Activated naive CD8-positive, alpha-beta T cell treated with anti-CD3 and anti-CD28 coated beads, Interleukin-2, amount 50 U/mL, for 16 hours (primary cell): ENCODE measurements at places on chromosomes 12 and 14.

- DNase-seq: no peak
Observed at GRCh38 chr12:121005346-121005815, 10.9 kb downstream of the C12orf43 start.

- no peak for DNase-seq
Observed at GRCh38 chr12:80264386-80264785, 165.0 kb downstream of the OTOGL start.

GRCh38 chr14:89025561-89026236 is 201.2 kb downstream of the TTC8 start:
- no peak for DNase-seq

GRCh38 chr14:65361920-65362319 is 50.6 kb upstream of the FUT8 start:
- no peak for DNase-seq

GRCh38 chr14:73757381-73757780 is 43.2 kb upstream of the PNMA1 start:
- no peak for DNase-seq

DNA sequence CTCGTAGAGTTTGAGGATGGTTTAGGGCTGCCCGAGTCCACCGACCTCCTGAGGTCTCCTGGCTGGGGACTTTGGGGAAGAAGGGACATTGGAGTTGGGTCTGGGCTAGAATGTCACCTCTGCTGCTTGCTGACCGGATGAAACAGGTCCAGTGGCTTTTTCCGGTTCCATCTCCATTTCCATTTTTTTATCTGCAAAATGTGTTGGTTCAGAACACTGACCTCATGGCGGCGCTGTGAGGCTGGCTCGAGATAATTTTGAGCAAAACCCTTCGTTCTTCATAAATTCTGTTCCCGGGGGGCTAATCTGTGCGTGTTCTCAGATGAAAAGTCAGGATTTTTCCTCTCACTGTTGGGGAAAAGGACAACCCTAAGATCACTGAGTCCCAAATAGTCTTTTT is 11.7 kb upstream of the MYL2 start:
- DNase-seq: no peak

GRCh38 chr12:30753233-30753632 is 1.5 kb downstream of the CAPRIN2 start:
- DNase-seq: no peak

- DNase-seq: no peak
Observed at GRCh38 chr12:5260591-5261086, 171.3 kb upstream of the NTF3 start.
